Astrocyte of the hippocampus (primary cell): ENCODE measurements at places on chromosomes 7 and 10.

- DNase-seq, result no peak
Observed at GRCh38 chr7:140928491-140929309, 4.0 kb upstream of the BRAF start.

- DNase-seq, result peak; percentile 44
Observed at GRCh38 chr7:92767437-92767836, 68.9 kb downstream of the CDK6 start.

DNA sequence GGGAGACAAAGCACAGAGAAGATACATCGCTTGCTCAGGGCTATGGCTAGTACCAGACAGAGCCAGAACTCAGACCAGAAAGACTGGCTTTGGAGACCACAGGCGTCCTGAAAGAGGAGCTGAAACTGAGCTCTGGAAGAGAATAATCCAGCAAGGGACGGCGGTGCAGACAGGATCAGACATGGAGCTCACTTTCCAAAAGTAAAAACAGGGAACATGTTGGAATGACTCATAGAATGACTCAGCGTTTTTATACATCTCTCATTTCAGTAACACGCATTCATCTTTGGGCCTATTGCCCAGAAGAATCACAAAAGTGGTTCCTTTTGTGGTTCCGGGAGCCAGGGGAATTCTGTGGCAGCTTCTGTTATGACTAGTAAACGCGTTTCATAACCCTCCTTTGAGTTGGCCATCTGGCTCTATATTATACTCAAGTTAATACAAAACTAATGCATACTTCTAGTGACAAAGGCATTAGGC, 37.2 kb downstream of the PLEKHS1 start:
- peak; percentile 89 for DNase-seq

DNA sequence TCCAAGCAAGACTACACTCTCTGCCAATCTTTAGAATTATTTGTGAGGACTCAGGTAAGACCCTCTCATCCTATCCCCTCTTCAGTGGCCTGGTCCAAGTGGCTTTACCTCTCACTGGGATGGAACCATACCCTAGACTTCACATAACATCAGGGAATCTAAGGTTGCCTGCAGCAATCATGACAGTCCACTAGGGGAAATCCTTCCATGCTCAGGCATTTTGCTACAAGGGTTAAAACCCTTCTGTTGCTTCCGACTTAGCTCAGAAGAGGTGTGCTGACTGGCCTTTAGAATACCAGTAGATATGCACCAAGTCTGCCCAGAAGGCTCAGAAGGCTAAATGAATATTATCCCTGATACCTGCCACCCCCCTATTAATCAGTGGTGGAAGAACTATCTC, 24.9 kb upstream of the NPS start:
- DNase-seq, result no peak

DNA sequence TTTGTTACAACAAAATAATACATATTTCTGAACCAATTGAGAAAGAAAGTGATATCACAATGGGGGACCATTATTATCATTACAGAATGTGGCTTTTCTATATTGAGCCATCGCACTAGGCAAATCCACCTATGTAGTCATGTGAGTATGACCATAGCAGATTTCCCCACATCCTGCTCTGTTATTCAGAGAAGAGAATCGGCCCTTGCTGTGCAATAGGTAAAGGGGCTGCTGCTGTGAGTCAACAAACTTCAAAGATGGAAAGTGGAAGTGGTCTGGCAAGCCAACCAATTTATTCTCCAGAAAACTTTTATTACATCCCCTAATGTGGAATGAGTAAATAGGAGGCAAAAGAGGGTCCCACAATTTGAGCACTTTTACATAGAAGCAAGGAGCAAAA, 573.4 kb downstream of the ETV1 start:
- no peak for DNase-seq

DNA sequence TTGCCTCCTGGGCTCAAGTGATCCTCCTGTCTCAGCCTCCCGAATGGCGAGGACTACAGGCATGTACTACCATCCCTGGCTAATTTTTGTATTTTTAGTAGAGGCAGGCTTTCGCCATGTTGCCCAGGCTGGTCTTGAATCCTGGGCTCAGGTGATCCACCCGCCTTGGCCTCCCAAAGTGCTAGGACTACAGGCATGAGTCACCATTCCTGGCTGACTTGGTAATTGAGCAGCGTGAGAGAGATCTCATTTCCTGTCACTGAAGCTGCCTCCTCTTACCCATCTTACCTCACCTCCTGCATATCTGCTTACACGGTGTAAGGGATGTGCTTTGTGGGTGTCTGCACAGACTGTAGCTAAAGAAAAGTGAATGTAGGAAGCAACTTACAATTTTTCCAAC, 9.7 kb downstream of the IFIT3 start:
- DNase-seq, result peak; percentile 48

- no peak for DNase-seq
Observed at GRCh38 chr10:15122477-15123030, 25.4 kb downstream of the RPP38 start.

GRCh38 chr7:4690953-4691856, 9.1 kb downstream of the FOXK1 start:
- DNase-seq, result no peak

DNA sequence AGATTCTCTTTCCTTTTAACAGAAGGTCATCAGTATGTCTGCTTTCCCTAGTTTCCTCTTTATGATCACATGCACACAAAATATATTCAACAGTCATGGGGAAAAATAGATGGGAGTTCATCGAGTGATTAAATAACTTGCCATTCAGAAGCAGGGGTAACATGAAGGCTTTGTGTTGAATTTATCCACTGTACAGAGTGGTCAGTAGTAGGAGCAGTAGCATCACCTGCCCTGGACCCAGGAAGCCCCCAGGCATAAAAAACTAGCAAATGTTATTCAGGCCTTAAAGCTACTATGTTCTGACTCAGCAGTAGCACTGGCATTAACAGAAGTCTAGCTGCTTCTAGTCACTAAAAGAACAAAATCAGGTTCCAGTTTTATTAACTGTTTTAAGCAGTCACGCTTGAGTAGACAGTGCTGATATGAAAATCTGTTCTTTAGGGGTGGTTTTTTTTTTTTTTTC, 31.4 kb upstream of the FAM133B start:
- DNase-seq, result peak; percentile 59

DNA sequence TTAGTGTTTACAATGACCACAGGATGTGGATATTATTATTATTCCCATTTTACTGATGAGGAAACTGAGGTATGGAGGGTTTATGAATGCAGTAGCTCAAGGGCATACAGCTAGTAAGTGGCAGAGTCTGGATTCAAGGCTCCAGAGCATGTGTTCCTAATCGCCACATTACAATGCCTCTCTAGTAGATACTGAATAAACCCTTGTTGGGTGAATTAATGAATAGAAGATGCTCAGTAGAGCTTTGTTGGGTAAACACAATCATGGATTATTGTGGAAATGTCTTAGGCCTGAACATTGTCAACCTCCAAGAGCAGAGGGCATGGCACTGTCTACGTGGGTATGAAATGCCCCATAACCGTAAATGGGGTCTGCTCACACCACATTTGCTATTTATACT, 545.3 kb downstream of the LRMDA start:
- DNase-seq, result no peak

GRCh38 chr7:155683098-155683497, 38.6 kb downstream of the RBM33 start:
- no peak for DNase-seq

- DNase-seq, result peak; percentile 54
Observed at GRCh38 chr10:94963901-94964300, 25.4 kb downstream of the CYP2C9 start.

GRCh38 chr10:110562348-110562747, 5.1 kb upstream of the SMC3 start:
- no peak for DNase-seq

DNA sequence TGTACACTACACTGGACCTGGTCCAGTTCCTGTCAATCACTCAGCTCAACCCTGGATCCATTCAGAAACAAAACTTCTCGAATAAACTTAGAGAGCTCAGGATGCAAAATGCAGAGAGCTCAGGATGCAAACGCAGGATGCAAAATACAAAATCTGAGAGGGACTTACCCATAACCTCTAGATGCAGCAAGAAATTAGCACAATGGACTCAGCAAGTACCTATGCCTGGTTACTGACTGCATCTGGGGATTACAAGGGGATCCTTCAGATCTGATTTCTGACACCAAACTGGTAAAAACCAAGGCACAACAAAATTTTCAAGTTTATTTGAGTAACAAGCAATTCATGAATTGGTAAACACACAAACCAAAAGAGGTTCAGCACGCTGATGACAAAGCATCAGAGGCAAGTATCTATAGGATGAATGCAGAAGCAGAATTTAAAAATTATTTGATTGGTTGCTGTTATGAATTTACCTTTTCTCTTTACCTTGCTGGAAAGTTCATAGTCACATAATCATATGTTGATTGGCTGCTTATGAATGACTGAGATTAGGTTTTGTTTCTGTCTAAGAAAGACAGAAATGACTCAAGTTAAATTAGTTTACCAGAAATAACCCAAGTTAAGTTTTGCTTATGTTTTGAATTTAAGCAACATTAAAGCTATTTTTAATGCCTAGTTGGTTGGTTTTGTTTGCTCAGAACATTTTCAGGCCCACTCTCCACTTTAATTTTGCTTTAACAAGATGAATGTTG, 11.4 kb downstream of the GIMAP6 start:
- DNase-seq, result no peak

- DNase-seq, result no peak
Observed at GRCh38 chr7:108225531-108226181, 95.5 kb upstream of the LAMB4 start.

GRCh38 chr7:116963234-116963633, 9.9 kb downstream of the ST7 start:
- no peak for DNase-seq

DNA sequence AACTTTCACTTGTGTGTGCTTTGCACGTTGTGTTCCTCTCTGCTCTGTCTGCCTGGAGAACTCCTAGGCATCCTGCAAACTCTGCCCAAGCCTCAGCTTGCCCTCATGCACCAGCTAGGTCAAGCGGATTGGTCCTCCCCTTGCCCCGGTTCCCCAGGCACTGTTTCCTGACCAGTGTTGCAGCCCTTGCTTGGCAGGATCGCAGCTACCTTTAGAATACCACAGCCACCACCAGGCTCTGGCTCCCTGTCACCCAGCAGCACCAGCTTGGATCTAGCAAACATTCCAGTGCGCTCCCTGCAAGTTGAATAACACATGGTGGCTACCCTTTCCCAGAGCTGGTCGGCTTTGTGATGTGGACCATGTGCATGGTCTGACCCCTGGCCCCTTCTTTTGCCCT, 19.0 kb downstream of the ZMIZ1 start:
- DNase-seq, result no peak

GRCh38 chr7:25933921-25934320, 218.1 kb upstream of the NFE2L3 start:
- DNase-seq, result no peak

DNA sequence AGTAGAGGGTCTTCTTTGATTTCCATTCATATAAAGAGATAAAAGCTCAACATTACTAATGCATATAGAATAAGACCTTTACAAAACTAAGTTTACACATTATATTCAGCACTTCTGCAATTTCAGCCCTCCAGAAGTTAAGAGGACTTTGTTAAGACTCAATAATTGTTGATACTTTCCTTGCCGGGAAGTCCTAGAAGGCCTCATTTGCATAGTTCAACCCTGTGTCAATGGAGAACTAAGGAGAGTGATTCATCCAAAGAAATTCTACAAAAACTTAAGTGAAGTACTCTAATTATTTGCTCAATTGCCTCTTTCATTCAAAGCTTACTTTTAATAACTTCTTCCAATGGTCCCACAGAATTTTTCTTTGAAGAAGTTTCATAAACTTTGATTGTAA, 1060.3 kb upstream of the CELF2 start:
- DNase-seq, result peak; percentile 84

- DNase-seq, result peak; percentile 49
Observed at GRCh38 chr10:93992400-93993030, 1.2 kb upstream of the PLCE1 start.

GRCh38 chr10:132978542-132978941, 36.2 kb upstream of the CFAP46 start:
- DNase-seq, result no peak

DNA sequence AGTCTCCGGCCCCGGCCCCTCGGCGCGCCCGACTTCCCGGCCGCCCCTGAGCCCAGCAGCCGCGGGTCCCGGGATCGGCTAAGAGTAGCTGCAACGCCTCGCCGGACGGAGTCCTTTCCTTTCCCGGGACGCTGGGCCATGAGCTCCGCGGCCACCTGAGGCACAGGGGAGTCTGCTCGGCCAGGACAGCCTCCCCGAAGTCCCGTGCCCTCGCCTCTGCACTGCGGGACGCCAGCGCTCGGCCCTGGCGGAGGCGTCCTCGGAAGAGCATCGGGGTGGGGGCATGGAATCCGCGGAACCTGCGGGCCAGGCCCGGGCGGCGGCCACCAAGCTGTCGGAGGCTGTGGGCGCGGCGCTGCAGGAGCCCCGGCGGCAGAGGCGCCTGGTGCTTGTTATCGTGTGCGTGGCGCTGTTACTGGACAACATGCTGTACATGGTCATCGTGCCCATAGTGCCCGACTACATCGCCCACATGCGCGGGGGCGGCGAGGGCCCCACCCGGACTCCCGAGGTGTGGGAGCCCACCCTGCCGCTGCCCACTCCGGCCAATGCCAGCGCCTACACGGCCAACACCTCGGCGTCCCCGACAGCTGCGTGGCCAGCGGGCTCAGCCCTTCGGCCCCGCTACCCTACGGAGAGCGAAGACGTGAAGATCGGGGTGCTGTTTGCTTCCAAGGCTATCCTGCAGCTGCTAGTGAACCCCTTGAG, 502 bp downstream of the SLC18A3 start:
- peak; percentile 18 for DNase-seq
